T1000 (cell line): ENCODE measurements at places on chromosomes 11 and 22.

DNA sequence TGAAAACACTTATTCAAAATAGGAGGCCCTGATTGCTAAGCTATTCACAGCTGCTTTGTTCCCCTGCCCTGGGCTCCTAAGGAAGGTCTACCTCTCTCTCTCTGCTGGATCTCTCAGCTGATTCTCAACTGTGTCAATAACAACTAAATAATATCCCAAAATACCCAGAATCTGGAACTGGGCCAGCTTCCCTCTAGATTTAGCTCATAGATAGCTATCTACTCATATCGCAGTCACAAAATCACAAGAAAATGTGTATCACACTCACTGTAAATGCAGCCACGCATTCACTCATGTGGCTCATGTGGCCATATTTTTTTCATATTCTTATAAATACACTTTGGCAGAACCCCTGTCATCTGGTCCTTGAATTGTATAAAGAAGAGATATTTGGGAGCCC is 555.1 kb downstream of the OPCML start:
- no peak for DNase-seq

DNA sequence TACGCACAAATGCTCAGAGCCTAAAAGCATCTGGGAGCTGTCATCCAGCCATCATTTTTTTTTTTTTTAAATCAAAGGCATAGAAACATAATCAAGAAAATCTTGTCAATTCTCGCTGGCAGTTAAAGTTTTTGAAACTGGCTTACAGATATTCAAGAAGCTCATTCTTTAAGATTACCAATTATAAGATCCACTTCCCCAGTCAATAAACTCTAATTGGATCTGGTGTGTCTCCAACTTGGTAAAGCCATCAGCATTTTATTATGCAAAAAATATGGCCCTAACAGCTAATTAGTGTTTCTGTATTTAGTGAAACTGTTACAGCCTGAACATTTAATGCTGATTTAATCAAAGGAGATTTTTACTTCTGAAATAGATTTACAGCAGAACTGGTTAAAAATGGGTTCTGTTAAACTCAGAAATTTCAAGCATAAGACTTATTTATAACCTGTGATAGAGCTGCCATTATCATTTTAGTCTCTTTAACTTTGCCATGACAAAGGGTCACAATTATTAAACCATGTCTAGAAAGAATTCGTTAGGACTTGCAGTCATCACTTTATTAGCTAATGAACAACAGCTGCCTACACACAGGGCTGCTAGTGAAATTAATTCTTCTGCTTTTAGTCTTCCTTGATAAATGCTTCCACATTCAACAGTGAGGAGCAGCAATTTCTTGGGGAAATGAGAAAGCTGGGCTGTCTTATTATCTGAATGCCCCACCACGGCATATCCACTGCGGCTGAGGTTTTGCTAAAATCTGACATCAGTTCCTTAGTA is 176.4 kb upstream of the PITPNB start:
- DNase-seq: no peak

GRCh38 chr11:78414321-78415051 is 3.1 kb downstream of the GAB2 start:
- DNase-seq: no peak

DNA sequence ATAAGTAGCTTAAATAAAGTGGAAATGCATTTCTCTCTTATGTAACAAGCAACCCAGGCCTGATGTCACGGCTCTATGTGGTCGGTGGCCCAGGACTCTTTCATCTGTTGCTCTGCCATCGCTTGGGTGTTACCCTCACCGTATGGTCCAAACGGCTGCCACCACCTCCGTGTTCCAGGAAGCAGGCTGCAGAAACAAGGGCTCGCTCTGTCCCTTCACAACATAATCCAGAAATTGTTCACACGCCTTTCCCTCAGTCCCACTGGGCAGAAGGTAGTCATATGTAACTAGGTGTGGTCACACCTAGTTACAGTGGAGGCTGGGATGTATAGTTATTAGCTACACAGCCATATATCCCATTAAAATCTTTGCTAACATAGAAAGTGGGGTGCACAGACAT is 421.0 kb downstream of the SOX6 start:
- no peak for DNase-seq

DNA sequence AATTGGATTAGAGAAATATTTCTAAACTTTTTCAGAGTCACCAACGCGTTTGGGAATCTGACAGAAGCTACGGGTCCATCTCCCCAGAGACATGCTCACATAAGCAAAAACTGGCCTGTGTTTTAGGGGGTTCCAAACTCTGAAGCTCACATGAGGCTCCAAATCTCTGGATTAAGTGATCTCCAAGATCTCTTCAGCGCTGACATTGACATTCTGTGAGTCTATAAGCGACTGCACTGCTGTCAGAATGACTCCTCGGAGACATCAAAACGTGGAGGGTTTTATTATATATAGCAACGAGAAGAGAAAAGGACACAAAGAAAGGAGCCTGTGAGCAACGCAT is 642 bp upstream of the SIK2 start:
- DNase-seq: no peak
